NCI-H1436 treated with DMSO at 0.1 percent for 48 hours (cell line): ENCODE measurements at places on chromosomes 1 and 21.
A peak's percentile ranks its signal among the peaks of the same experiment; 100 is the strongest.

DNA sequence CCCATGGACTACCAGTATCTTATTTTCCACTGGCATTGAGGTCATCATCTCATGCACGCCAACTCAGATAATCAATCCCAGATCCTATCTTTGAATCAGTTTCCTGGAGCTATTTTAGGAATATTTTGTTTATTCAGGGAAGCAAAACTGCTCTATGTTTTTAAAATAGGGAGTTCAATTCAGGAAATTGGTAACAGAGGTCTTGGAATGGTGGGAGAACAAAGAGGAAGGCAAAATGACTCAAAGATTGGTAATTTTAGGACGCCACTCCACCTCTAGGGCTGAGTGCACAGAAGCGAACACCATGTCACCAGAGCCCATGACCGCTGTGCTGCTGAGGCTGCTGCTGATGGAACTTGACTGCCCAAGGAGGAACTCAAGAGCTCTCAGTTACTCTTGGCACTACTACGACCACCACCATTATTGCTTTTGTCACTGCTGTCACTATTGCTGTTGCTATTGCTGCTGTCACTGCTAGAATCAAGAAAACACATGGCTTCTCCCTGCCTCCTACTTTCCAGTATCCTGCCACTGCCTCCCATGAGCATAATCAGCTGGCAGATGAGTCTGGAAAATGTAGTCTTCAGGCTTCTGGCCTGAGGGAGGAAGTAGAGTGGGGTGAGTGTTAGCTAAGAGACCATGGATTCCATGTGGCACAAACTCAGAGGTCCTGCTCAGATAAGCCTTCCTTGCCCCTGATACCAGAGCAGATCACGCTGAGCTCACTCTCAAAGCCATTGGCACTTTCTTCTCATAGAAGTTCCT is 71.6 kb upstream of the CNIH3 start:
- no peak for DNase-seq

DNA sequence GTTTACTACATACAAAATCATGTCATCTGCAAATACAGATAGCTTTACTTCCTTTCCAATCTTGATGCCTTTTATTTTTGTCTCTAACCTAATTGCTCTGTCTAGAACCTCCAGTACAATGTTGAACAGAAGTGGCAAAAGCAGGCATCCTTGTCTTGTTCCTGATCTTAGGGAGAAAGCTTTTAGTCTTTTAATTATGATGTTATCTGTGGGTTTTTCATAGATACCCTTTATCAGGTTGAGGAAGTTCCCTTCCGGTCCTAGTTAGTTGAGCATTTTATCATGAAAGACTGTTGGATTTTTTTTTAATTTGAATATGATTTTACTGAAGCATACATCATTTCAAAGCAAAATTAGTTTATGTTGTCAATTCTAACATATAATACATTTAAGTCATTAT is 45.7 kb upstream of the DISC1 start:
- no peak for DNase-seq

DNA sequence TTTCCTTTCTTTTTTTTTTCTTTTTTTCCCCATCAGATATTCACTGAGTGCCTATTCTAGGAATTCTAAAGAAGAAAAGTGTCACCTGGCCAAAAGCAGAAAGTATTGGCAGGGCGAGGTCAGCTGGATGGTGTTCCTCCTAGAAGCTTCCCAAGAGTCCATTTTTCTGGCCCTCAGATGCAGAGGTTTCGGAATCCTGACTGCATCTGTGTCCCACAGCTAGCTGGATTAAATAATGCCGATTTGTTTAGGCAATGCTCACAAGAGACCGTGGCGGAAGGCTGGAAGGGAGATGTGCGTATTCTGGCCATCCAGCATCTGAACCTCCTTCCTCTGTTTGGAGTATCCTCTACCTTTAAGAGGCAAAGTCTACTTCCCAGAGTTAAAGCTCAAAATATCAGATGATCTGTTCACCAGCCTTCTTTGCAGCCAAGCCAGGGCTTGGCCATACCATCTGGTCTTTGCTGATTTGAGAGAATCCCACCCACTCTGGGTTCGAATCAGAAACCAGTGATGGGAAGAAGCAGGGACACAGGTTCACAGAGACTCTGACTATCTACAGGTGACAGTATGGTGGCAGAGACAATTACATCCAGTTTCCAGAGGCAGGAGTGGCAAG is 5.4 kb upstream of the TENT5C start:
- no peak for DNase-seq

DNA sequence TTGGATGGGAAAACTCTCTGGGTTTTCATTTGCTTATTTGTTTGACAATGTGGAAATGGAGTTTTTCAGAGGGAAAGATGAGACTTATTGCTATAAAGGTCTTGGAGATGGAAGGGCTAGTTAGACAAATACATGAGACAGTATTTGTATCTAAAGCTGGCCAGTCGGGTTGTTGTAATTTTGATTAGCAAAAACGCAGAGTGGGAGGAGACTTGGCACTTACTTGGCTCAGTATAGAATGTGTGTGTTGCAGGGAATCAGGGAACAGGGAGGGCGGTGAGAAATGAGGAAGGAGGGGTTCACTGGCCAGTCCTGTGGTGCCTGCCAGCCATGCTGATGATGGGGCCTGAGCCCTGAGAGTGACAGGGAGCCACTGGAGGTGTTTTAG is 6.0 kb upstream of the FOXE3 start:
- no peak for DNase-seq

GRCh38 chr1:8555582-8555981 is 237.7 kb downstream of the SLC45A1 start:
- no peak for DNase-seq

- no peak for DNase-seq
Observed at GRCh38 chr1:200624679-200625335, 4.3 kb upstream of the KIF14 start.

GRCh38 chr21:45868086-45868485 is 113.5 kb upstream of the COL6A1 start:
- DNase-seq: no peak

- DNase-seq: no peak
Observed at GRCh38 chr1:39127513-39127912, 77.0 kb upstream of the MACF1 start.

DNA sequence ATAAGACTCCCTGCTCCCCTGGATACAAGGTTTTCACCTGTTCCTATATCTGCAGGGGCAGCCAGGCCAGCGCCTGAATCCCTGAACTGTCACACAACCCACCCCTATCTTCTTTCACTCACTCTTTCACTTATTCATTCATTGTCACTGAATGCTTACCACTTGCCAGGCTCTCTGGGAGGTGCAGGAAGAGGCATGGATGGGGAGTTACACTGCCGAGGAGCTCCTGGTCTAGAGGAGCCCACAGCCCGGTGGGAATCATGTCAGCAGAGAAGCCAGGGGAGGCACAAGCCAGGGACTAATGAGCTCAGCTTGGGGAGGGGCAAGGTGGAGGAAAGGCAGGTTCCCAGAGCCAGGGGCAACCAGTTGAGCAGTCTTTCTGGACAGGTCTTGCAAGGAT is 155.8 kb downstream of the TRABD2B start:
- DNase-seq: no peak

- peak; percentile 77 for DNase-seq
Observed at GRCh38 chr1:179550746-179551682, 24.7 kb downstream of the NPHS2 start.

DNA sequence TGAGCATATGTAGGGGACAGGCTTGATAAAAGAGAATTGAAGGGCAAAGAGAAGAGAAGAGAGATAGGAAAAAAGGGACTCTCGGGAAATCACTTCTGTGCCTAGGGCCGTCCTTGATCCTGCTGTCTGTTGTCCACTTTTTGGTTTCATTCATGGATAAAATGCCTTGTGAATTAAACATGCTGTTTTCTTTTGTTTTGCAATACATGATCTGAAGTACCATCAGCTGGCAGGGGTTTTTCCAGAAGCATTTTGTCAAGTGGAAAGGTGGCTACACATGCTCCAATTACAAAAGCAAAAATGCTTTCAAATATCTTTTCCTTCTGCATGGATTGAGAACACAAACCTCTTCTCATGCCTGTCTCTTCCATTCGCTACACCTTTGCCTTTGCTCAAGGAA is 361.7 kb downstream of the PDE4B start:
- no peak for DNase-seq

DNA sequence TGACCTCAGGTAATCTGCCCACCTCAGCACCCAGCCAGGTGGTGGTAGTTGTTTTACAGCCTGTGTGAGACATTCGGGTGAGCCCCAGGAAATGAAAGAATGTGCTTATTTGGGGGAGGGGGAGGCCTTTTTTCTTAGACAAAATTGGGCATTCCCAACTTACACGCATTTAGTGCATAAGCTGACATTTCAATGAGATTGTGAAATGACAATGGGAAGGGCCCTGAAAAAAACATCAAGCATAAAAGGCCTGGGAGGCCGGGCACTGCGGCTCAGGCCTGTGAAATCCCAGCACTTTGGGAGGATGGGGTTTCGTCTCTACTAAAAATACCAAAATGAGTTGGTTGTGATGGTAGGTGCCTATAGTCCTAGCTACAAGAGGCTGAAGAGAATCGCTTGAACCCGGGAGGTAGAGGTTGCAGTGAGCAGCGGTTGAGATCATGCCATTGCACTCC is 5.0 kb downstream of the GAS5 start:
- no peak for DNase-seq

DNA sequence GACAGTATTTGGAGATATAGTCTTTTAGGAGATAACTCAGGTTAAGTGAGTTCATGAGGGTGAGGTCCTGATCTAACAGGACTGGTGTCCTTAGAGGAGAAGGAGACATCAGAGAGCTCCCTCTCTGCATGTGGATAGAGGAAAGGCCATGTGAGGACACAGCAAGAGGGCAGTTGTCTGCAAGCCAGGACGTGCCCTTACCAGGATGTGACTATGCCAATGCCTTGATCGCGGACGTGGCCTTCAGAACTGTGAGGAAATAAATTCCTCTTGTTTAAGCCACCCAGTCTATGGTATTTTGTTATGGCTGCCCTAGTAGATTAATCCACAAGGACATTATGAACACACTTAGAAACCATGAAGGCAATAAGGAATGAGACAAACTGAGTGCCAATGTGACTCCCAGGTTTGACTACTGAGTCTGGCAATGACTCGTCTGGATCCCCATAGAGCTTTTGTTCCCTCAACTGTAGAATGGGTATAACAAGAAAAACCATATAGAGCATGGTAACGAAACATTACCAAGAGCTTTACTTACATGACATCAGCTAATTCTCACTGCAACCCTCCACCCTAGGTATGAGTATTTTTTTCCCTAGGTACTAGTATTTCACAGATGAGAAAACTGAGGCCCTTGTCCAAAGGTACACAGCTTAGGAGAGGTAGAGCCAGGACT is 6.5 kb downstream of the URB1 start:
- DNase-seq: no peak

DNA sequence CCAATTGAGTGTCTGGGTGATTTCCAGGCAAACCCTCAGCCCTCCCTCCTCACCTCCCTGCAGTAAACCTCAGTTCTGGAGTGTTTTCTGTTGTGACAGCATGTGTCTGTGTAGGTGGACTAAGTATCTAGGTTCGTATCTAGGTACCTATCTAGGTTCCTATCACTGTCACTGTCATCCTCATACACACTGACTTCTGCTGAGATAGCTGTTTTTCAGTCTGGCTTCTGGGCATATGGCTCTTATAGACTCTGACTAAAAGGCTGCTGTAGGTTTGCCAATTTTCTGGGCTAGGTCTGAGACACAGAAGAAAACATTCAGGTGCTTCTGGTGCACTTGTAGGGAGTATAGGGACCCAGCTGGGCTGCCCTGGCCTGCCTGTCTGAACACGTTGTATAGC is 8.1 kb upstream of the TRIM67 start:
- no peak for DNase-seq

DNA sequence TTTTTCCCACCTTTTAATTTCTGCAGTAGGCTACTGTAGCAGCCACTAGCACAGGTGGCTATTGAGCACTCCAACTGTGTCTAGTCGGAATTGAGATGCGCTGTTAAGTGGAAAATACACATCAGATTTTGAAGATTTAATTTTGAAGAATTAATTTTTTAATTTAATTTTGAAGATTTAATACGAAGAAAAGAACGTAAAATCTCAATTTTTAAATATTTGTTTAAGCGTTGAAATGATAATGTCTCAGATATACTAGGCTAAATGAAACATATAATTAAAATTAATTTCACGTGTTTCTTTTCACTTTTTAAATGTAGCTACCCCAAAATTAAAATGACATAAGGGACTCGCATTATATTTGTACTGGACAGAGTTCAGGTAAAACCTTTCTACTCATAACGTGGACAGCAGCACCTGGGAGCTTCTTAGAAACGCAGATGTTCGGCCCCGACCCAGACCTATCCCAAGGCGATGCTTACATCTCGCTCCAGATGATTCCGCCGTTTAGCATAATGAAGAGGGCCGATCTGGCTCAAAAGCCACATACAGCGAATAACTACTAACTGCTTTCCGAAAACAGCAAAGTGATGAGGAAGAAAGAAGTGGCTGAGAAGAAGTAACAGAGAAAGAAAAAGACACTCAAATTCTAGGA is 717 bp downstream of the CRYZL1 start:
- no peak for DNase-seq

DNA sequence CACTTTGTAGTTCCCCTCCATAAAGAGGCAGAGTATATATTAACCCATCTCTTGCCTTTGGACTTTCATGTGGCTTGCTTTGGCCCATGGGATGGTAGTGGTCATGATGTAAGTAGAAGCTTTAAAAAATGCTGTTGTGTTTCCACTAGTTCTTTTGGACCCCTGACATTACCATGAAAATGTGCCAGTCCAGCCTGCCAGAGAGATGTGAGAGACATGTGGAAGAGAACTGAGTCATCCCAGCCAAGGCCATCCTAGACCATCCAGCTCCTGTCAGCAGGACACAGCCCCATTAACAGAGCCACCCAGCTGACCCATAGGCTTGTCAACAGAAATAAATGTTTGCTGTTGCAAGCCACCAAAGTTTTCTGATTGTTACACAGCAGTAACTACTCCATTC is 3.9 kb upstream of the CD101 start:
- no peak for DNase-seq

- DNase-seq: peak; percentile 91
Observed at GRCh38 chr1:48526008-48526710, 54.2 kb upstream of the SPATA6 start.

- no peak for DNase-seq
Observed at GRCh38 chr1:78291872-78292271, 198.9 kb upstream of the PTGFR start.

DNA sequence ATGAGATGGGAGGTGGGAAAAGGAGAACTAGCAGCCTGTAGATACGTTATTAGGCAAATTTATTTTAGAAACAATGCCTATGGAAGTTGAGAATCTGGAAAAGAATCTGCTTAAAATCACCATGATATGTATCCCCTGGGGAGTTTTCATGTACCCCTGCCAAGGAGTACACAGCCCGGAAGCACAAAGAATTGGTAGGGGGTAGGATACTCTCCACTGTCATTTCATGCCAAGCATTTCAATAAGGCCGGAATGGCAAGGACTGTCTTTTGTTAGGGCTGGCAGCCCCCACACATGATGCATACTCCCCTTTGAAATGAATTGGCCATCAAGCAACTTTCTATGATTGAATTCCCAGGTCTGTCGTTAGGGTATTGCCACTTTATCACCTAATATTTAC is 111.5 kb upstream of the APP start:
- no peak for DNase-seq
